Sigmoid colon (tissue), 7 donors: ENCODE measurements at places on chromosomes 3 and 15. TPM values are rescaled to one million over a fixed set of nuclear protein-coding genes. Genes with fewer than 3 reads are reported as not detected.

The GOLGA6L4 gene
- polyA plus RNA-seq, result 1.4 TPM

DNA sequence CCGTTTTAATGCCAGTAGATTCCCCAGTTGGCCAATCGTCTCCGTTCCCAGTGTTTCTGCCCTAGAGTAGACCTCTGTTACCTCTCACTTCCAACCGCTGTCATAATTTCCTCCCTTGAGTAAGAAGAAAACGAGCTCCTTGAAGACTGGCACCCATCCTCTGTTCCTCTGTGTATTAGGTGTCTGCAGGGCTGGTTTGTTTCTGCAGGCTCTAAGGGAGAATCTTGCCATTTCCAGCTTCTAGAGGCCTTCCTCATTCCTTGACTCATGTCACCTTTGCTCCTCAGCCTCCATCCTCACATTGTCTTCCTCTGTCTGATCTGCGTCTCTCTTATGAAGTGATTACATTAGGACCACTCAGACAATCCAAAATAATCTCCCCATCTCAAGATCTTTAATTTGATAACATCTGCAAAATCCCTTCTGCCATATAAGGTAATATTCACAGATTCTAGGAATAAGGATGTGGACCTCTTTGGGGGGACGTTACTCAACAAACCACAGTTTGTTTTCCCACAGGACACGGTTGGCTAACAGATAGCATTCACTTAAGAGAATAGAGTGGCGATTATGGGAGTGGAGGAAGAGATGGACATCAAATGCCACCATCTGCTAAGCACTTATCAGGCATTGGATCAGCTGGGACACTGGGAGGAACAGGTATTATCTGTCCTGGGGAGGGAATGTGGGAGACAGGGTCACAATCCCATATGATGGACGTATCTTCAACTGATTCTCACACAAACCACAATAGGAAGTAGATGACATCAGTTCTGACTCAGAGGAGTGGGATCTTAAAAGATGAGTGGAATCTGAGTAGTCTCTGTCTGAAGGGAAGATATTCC, 17.1 kb downstream of the ARHGAP31 start:
- H3K4me1 ChIP-seq, result peaks cover 3% of the 10 kb centered on the region
- no peak overlapping the region for H3K27ac ChIP-seq
- no peaks in the 10 kb centered on the region for H3K27me3 ChIP-seq
- no peak overlapping the region for H3K4me3 ChIP-seq

GRCh38 chr3:58041182-58041825, 33.1 kb downstream of the FLNB start:
- H3K27me3 ChIP-seq, result no peaks in the 10 kb centered on the region
- H3K4me1 ChIP-seq, result no peaks in the 10 kb centered on the region
- H3K27ac ChIP-seq, result peak overlapping the region; percentile 57
- no peak overlapping the region for H3K4me3 ChIP-seq
- DNase-seq, result peak; percentile 65
- H3K36me3 ChIP-seq, result no peaks in the 10 kb centered on the region

The HTR3E gene
- polyA plus RNA-seq, result 0.54 TPM

GRCh38 chr15:61034678-61035291, 194.3 kb downstream of the RORA start:
- DNase-seq, result no peak
- H3K4me3 ChIP-seq, result peak overlapping the region; percentile 6
- peak overlapping the region; percentile 40 for H3K27ac ChIP-seq
- H3K4me1 ChIP-seq, result peaks cover 62% of the 10 kb centered on the region
- H3K36me3 ChIP-seq, result no peaks in the 10 kb centered on the region
- no peaks in the 10 kb centered on the region for H3K27me3 ChIP-seq

DNA sequence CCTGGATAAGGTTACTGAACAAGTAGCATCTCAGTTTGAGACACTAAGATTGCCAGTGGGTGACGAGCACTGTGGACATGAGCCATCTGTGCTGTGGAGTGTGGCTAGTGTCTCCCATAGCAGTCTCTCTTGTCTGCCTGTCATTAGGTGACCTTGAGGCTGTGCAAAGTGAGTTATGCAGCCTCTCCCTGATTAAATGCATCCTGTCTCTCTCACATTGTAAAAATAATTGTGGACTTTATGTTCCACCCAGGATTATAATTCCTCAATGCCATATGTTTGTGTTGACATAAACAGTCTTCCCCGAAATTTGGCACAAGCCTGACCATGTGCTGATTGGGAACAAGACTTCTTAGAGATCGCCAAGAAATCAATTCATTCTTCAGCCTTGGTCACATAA, 168.9 kb downstream of the MYRIP start:
- H3K27ac ChIP-seq, result no peak overlapping the region
- no peaks in the 10 kb centered on the region for H3K36me3 ChIP-seq
- no peak overlapping the region for H3K4me3 ChIP-seq
- H3K4me1 ChIP-seq, result no peaks in the 10 kb centered on the region

- H3K27me3 ChIP-seq, result no peaks in the 10 kb centered on the region
- no peak for DNase-seq
- H3K4me3 ChIP-seq, result no peak overlapping the region
- peaks cover 30% of the 10 kb centered on the region for H3K36me3 ChIP-seq
- H3K27ac ChIP-seq, result no peak overlapping the region
- no peaks in the 10 kb centered on the region for H3K4me1 ChIP-seq
Measured at GRCh38 chr3:183837894-183838293, 12.5 kb upstream of the MAP6D1 start.

DNA sequence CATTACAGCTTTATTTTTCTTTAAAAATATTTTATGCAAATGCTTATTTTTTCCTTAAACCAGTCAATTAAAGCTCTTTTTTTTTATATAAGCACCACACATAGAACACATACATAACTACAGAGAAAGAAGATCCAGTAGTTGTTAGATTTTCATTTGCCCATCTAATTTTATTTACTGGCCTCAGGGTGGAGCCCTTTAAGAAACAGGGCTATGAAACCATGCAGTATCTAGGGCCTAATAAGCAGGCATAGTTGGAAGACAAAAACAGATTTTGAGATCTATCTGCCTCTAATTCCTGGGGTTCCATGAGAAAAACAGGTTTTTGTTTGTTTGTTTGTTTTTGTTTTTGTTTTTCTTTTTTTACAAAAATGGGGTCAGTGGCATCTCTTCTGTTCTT, 120.6 kb downstream of the BCHE start:
- H3K4me1 ChIP-seq, result no peaks in the 10 kb centered on the region
- H3K36me3 ChIP-seq, result no peaks in the 10 kb centered on the region
- no peak for DNase-seq
- H3K27me3 ChIP-seq, result no peaks in the 10 kb centered on the region
- no peak overlapping the region for H3K27ac ChIP-seq

DNA sequence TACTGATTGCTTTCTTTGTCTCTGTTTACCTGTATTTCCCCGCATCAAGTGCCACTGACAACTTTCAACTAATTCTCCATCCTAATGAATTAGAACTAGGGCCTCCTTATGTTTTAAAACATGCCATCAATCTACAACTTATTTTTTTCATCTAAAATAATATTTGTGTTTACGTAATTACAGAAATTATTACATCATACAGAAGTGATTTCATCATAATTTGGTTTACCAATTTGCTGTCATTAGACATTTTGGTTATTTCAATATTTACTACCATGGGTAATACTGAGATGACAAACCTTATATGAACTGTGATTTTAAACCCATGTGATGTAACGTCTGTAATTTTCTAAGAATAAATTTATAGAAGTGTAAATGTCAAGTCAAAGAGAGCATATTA, 468.0 kb upstream of the IL12A start:
- H3K27me3 ChIP-seq, result no peaks in the 10 kb centered on the region
- no peaks in the 10 kb centered on the region for H3K4me1 ChIP-seq
- DNase-seq, result no peak
- no peak overlapping the region for H3K4me3 ChIP-seq

DNA sequence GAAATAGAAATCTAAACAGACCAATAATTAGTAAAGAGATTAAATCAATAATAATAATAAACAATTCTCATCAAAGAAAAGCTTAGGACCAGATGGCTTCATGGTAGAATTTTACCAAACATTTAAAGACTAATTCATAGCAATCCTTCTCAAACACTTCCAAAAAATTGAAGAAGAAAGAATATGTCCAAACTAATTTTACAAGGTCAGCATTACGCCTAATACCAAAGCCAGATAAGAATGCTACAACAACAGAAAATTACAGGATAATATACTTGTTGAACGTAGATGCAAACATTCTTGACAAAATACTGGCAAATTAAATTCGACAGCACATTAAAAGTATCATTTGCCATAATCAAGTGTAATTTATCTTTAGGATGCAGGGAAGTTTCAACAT, 36.1 kb upstream of the CADM2 start:
- H3K27ac ChIP-seq, result no peak overlapping the region
- no peak overlapping the region for H3K4me3 ChIP-seq
- no peak for DNase-seq
- no peaks in the 10 kb centered on the region for H3K4me1 ChIP-seq

- H3K36me3 ChIP-seq, result no peaks in the 10 kb centered on the region
- no peak overlapping the region for H3K27ac ChIP-seq
- no peak for DNase-seq
- H3K27me3 ChIP-seq, result no peaks in the 10 kb centered on the region
- no peaks in the 10 kb centered on the region for H3K4me1 ChIP-seq
Measured at GRCh38 chr15:48515500-48515899, 130.0 kb downstream of the FBN1 start.

The SMCO1 gene
- not detected for polyA plus RNA-seq

The SCAMP5 gene
- 2.4 TPM for polyA plus RNA-seq

DNA sequence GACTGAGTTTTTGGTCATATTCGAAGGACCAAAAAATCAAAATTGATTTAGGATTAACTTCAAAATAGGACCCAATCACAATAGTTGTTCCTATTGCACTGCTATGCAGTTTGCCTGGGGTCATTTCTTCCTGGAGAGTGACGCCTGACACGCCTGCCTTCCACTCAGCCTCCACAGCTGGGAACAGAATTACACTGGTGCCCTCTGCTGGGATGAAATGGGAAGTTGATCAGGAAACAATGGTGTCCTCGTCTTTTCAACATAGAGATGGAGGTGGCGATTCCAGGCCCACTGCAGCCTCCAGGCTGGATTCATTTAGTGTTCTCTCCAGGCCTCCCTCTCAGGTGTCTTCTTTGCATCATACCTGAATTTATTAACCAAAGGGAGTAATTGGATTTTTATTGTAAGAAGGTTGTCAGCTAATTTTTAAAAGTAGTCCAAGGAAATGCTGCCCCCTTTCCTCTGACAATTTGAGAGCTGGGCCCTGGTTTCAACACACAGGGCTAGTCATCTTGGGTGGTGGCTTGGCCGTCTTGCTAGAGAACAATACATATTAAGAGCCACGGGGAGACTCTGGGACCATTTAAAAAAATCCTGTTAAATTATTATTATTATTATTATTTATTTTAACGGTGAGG, 69.7 kb downstream of the GAP43 start:
- DNase-seq, result peak; percentile 79
- H3K4me3 ChIP-seq, result no peak overlapping the region
- H3K4me1 ChIP-seq, result no peaks in the 10 kb centered on the region

The SSUH2 gene
- 4.4 TPM for polyA plus RNA-seq

- no peaks in the 10 kb centered on the region for H3K36me3 ChIP-seq
- H3K27me3 ChIP-seq, result no peaks in the 10 kb centered on the region
- no peaks in the 10 kb centered on the region for H3K4me1 ChIP-seq
- DNase-seq, result no peak
- H3K27ac ChIP-seq, result no peak overlapping the region
- H3K4me3 ChIP-seq, result no peak overlapping the region
Measured at GRCh38 chr3:138300647-138301046, 29.0 kb downstream of the NME9 start.

GRCh38 chr3:78644847-78645246, 1123.0 kb downstream of the ROBO1 start:
- no peak for DNase-seq
- H3K27ac ChIP-seq, result no peak overlapping the region
- no peaks in the 10 kb centered on the region for H3K27me3 ChIP-seq
- no peaks in the 10 kb centered on the region for H3K36me3 ChIP-seq

- no peak overlapping the region for H3K4me3 ChIP-seq
- no peaks in the 10 kb centered on the region for H3K27me3 ChIP-seq
- DNase-seq, result no peak
Measured at GRCh38 chr15:49215768-49216739, 46.0 kb downstream of the GALK2 start.

The MINAR1 gene
- not detected for polyA plus RNA-seq

The SLC35G2 gene
- 1.2 TPM for polyA plus RNA-seq

DNA sequence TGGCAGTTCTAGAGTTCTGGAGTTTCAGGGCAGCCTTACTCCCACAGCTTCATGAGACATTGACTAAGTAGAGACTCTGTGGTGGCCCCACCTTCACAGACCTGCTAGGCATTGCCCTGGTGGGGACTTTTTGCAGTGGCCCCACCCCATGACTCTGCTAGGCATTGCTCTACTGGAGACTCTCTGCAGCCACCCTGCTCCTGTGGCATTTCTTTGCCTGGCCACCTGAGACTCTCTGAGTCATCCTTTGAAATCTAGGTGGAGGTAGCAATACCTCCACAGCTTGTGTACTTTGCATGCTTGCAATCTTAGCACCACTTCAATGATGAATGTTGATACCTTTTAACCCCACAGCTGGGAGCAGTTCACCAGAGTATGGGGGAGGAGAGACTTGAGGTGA, 40.6 kb upstream of the DHX36 start:
- no peak for DNase-seq
- H3K4me1 ChIP-seq, result no peaks in the 10 kb centered on the region
- H3K27me3 ChIP-seq, result no peaks in the 10 kb centered on the region
- H3K36me3 ChIP-seq, result no peaks in the 10 kb centered on the region
- H3K4me3 ChIP-seq, result no peak overlapping the region
- no peak overlapping the region for H3K27ac ChIP-seq

DNA sequence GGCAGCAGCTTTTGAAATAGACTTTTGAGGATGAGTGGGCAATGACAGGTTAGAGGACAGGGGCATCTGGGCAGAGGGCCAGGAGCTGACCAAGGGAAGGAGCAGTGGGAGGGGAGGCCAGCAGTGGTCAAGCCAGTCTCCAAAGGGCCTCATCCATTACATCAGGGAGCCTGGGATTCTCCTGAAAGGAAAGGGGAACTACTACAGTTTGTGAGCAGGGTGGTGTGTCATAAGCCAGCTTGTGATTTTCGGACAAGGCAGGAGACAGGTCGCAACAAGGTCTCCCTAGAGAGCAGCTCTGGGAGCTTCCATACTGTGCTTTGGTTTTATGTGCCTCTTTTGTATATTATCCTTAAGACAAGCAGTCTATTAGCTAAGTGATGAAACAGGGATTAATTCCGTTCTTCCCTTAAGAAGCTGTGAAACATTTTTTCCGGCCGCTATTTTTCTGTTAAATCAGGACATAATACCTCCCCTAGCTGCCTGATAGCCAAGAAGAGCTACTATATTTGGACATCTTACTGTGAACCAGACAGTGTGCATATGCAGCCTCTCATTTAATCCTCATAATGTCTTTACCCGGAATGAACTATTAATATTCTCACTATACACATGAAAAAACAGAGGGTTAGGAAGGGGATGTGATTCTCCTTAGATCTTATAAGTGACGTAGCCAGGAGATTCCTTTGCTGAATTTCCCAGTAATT, 46.4 kb downstream of the C2CD4B start:
- DNase-seq, result no peak
- H3K4me3 ChIP-seq, result no peak overlapping the region
- no peaks in the 10 kb centered on the region for H3K27me3 ChIP-seq
- H3K36me3 ChIP-seq, result no peaks in the 10 kb centered on the region
- H3K4me1 ChIP-seq, result peaks cover 6% of the 10 kb centered on the region
